Glutamatergic neuron (in vitro differentiated cells): ENCODE measurements at places on chromosomes 13 and 19.
A peak's percentile ranks its signal among the peaks of the same experiment; 100 is the strongest.

- H3K36me3 ChIP-seq: no peaks in the 10 kb centered on the region
- no peak for DNase-seq
- H3K27ac ChIP-seq: no peak overlapping the region
- H3K27me3 ChIP-seq: peaks cover 3% of the 10 kb centered on the region
- no peak overlapping the region for H3K4me3 ChIP-seq
These were observed 32.6 kb upstream of the POP4 start for GRCh38 chr19:29573486-29573885.

- H3K27ac ChIP-seq: peak overlapping the region; percentile 97
- H3K27me3 ChIP-seq: peaks cover 7% of the 10 kb centered on the region
- H3K36me3 ChIP-seq: peaks cover 7% of the 10 kb centered on the region
- peak overlapping the region; percentile 100 for H3K4me3 ChIP-seq
- H3K4me1 ChIP-seq: peaks cover 15% of the 10 kb centered on the region
These were observed 751 bp downstream of the ERVK3-1 start for GRCh38 chr19:58305932-58306323.

DNA sequence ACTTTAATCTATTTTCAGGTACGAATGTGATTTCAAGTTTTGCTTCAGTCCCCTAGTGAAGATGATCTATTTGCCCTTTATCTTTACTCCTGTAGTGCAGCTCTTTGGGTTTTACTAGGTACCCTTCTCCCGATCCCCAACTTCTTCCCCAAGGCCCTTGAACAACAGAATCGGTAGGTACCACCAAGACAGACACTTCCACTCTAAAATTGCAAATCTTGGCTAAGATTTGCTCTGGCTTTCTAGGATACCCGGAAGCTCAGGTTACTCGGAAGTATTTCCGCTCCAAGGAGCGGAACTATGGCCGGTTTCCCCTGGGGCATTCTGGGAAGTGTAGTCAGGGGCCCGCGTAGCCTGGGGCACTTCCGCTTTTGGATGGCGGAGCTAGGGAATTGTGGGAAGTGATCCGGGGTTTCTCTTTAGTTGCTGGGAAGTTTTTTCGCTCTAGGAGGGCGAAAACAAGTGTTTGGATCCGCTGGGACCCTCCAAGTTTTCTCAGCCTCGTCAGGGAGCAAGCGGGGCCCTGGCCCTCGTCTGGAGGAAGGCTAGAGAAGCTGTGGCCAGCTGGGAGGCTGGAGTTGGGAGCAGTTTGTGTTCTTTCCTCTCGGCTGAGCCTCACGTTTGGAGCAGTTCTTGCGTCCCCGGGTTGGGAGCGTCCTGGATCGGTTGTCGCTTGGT, 5.1 kb upstream of the ZNF227 start:
- H3K36me3 ChIP-seq: peaks cover 4% of the 10 kb centered on the region
- H3K27me3 ChIP-seq: peaks cover 2% of the 10 kb centered on the region
- peaks cover 2% of the 10 kb centered on the region for H3K4me1 ChIP-seq

DNA sequence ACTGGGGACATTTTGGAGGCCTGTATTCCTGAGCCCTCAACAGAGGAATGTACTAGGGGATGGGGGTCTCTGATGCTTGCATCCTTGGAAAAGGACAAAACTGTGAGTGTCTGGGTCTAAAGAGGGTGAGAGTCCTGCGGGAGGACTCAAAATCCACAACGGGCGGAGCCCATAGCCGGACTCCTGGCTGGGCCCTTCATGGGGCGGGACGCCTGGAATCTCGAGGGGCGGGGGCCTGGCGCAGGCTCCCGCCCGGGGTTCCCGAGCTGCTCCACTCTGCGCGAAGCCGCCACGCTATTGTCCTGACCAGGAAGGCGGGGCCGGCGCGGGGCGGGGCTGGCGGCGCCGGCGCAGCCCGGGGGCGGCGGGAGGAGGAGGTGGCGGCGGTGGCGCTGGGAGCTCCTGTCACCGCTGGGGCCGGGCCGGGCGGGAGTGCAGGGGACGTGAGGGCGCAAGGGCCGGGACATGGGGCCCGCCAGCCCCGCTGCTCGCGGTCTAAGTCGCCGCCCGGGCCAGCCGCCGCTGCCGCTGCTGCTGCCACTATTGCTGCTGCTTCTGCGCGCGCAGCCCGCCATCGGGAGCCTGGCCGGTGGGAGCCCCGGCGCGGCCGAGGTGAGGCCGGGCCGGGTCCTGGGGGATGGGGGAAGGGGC, at the start of gene APLP1:
APLP1 (plus strand) TSS at position 403 of the 651 bp plus-strand sequence; CDS start at position 466, 63 bp downstream.
- peaks cover 8% of the 10 kb centered on the region for H3K36me3 ChIP-seq
- peak within 1 kb of the TSS; percentile 87 for H3K4me3 ChIP-seq
- peak; percentile 89 for DNase-seq
- peaks cover 12% of the 10 kb centered on the region for H3K4me1 ChIP-seq
- H3K27ac ChIP-seq: peak within 1 kb of the TSS; percentile 94

DNA sequence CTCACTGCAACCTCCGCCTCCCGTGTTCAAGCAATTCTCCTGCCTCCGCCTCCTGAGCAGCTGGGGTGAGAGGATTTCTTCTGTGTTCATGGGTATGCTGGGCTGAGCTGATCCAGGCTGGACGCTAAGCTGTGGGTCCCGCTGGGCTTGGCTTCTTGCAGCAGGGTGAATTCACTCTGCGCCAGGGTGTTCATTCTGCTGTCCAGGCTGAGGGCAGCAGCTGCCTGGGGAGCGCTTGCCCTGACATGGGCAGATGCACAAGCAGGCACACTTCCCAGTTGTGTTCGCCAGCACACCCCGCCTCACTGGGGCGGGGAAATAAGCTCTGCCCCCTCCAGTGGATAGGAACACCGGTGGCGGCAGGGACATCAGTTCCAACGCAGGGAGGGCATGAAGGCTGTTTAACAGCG, 7.3 kb upstream of the INAFM1 start:
- no peaks in the 10 kb centered on the region for H3K36me3 ChIP-seq
- H3K27me3 ChIP-seq: peaks cover 9% of the 10 kb centered on the region
- H3K4me3 ChIP-seq: no peak overlapping the region
- DNase-seq: no peak
- peaks cover 8% of the 10 kb centered on the region for H3K4me1 ChIP-seq
- H3K27ac ChIP-seq: no peak overlapping the region

DNA sequence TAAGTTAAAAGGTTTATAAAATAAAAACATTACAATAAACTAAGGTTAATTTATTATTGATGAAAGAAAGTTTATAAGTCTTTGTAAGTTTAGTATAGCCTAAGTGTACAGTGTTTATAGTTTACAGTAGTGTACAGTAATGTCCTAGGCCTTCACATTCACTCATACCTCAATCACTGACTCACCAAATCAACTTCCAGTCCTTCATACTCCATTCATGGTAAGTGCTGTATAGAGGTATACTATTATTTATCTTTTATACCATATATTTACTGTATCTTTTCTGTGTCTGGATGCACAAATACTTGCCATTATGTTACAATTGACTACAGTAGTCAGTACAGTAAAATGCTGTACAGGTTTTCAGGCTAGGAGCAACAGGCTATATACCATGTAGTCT, 490.0 kb downstream of the GPC6 start:
- peaks cover 2% of the 10 kb centered on the region for H3K27me3 ChIP-seq
- H3K4me3 ChIP-seq: no peak overlapping the region
- DNase-seq: no peak
- peaks cover 21% of the 10 kb centered on the region for H3K36me3 ChIP-seq
- no peak overlapping the region for H3K27ac ChIP-seq

DNA sequence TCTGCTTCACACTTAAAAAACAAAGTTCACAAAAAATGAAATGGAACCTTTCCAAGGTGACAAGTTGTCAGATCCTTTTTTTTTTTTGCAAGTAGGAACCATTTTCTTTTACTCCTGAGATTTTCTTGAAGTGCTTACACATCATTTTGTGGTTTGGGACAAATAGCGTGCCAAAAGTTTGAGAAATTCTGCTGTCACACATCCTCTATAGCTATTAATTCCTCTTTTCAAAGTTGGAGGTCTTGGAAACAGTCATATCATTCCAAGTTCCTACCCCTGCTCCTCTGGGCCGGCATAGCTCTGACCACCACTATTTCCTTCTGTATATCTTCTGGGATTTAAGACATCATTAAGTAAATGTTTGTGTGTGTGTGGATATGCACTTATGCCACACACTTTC, 421.6 kb upstream of the SLC10A2 start:
- no peaks in the 10 kb centered on the region for H3K27me3 ChIP-seq
- H3K27ac ChIP-seq: no peak overlapping the region
- H3K36me3 ChIP-seq: no peaks in the 10 kb centered on the region
- no peak for DNase-seq

GRCh38 chr19:40976134-40976533, 14.9 kb upstream of the CYP2B6 start:
- peaks cover 3% of the 10 kb centered on the region for H3K27me3 ChIP-seq
- H3K27ac ChIP-seq: no peak overlapping the region
- no peaks in the 10 kb centered on the region for H3K4me1 ChIP-seq
- H3K4me3 ChIP-seq: no peak overlapping the region

DNA sequence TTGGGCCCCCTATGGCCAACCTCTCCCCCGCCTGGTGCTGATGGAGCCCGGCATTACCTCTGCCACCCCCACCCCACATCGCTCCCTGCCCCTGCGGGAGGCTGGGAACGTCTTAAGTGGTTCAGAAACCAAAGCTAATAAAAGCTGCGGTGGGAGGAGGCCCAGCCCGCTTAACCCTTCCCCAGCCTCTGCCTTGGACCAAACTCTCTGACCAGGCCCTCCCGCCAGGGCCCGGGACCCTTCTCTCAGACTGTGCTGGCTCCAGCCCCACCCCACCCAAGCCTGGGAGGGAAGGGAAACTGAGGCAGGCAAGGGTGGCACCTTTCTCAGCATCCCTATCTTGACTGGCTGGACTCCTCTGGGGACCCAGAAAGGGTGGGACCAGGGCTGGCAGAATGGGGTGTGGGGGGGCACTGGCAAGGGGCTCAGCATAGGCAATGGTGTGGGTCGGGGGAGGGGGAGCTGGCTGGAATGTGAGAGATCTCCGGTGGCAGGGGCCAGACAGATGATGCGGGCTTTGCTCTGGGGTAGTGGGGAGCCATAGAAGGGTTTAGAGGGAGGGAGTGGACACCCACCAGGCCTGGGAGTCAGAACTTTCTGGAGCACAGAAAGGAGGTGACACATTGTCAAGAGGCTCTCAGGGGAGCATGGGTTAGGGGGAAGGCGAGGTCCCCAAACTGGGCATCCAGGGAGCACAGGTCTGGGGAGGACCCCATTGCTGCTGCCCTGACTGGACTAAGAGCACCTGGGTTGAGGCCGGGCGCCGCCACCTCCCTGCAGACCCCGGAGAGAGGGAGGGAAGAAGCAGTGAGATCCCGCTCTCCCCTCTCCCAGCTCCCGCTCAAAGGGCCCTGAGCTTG, 21.9 kb downstream of the SMIM24 start:
- no peak overlapping the region for H3K27ac ChIP-seq
- peaks cover 3% of the 10 kb centered on the region for H3K4me1 ChIP-seq
- no peaks in the 10 kb centered on the region for H3K36me3 ChIP-seq
- H3K4me3 ChIP-seq: no peak overlapping the region
- H3K27me3 ChIP-seq: peaks cover 14% of the 10 kb centered on the region
- DNase-seq: no peak

- peaks cover 3% of the 10 kb centered on the region for H3K27me3 ChIP-seq
- no peak overlapping the region for H3K4me3 ChIP-seq
- DNase-seq: no peak
- peaks cover 24% of the 10 kb centered on the region for H3K4me1 ChIP-seq
- no peak overlapping the region for H3K27ac ChIP-seq
- H3K36me3 ChIP-seq: no peaks in the 10 kb centered on the region
These were observed 160.4 kb downstream of the EFNB2 start for GRCh38 chr13:106375085-106375484.

DNA sequence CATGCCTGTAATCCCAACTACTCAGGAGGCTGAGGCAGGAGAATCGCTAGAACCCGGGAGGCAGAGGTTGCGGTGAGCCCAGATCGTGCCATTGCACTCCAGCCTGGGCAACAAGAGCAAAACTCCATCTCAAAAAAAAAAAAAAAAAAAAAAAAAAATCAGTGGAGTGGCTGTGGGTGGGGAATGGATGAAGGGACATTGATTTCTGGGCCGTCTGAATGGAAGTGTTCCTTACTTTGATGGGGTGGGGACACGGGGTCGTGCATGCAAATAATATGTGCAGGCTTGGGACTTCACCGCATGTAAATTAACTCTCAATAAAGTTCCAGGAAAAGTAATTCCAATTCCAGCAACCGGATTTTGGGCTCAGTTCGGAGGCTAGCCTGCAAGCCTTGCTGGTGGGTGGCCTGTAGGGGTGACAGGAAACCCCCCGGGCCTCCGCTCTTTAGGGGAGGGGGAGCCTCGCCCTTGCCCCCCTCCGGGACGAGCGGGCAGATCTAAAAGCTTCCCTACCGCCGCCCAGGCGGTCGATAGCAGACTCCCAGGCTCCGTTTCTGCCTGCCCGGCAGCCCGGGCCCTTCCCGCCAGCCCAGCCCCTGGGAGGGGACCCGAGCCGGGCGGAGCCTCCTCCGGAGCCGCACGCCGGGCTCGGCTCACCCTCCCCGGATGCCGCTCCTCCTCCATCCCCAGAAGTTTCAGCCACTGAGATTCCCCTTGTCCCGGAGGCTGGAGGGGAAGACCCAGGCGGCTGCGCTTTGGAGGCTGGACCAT, 48.0 kb upstream of the ADGRE5 start:
- no peaks in the 10 kb centered on the region for H3K4me1 ChIP-seq
- peaks cover 4% of the 10 kb centered on the region for H3K36me3 ChIP-seq
- DNase-seq: peak; percentile 41
- peaks cover 2% of the 10 kb centered on the region for H3K27me3 ChIP-seq
- H3K4me3 ChIP-seq: no peak overlapping the region
- no peak overlapping the region for H3K27ac ChIP-seq

DNA sequence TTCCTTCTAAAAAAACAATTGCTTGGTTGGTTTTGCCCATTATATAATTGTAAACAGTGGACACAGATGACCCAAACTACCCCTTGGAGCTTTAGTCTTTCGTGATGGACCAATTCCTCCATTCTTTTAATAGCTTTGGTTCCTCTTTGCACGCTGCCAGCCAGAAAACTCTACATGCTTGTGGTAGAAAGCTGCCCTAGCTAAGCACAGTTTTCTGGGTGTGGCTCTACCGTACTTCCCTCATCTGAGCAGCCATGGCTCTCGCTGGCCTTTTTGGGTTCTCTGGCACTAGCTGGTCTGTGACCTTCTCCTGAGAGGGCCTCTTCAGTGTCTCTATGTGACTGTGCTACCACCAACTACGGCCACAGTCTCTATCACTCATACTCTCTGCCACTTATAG, 29.9 kb upstream of the CEBPA start:
- DNase-seq: no peak
- H3K4me3 ChIP-seq: no peak overlapping the region
- H3K36me3 ChIP-seq: no peaks in the 10 kb centered on the region
- no peak overlapping the region for H3K27ac ChIP-seq
- H3K4me1 ChIP-seq: no peaks in the 10 kb centered on the region

GRCh38 chr13:99129050-99129449, 71.6 kb upstream of the UBAC2 start:
- no peaks in the 10 kb centered on the region for H3K36me3 ChIP-seq
- no peak overlapping the region for H3K27ac ChIP-seq
- H3K4me3 ChIP-seq: no peak overlapping the region
- H3K27me3 ChIP-seq: peaks cover 4% of the 10 kb centered on the region
- DNase-seq: no peak
- H3K4me1 ChIP-seq: no peaks in the 10 kb centered on the region

GRCh38 chr19:32717496-32717895, 2.1 kb upstream of the TDRD12 start:
- peaks cover 6% of the 10 kb centered on the region for H3K27me3 ChIP-seq
- DNase-seq: no peak
- no peak overlapping the region for H3K27ac ChIP-seq
- H3K4me3 ChIP-seq: no peak overlapping the region

- DNase-seq: no peak
- H3K27ac ChIP-seq: peak overlapping the region; percentile 26
- H3K4me1 ChIP-seq: peaks cover 15% of the 10 kb centered on the region
- peaks cover 14% of the 10 kb centered on the region for H3K27me3 ChIP-seq
- H3K4me3 ChIP-seq: peak overlapping the region; percentile 40
These were observed 3.0 kb downstream of the STXBP2 start for GRCh38 chr19:7639863-7640348.

GRCh38 chr19:6524311-6524710, 6.5 kb upstream of the TNFSF9 start:
- peaks cover under 1% of the 10 kb centered on the region for H3K36me3 ChIP-seq
- peaks cover 4% of the 10 kb centered on the region for H3K27me3 ChIP-seq
- no peak overlapping the region for H3K4me3 ChIP-seq
- H3K4me1 ChIP-seq: peaks cover 1% of the 10 kb centered on the region
